ENCODE measurements at places on chromosomes 7 and 10. TPM values are rescaled to one million over a fixed set of nuclear protein-coding genes. Genes with fewer than 3 reads are reported as not detected.
A peak's percentile ranks its signal among the peaks of the same experiment; 100 is the strongest.

Gene HMX2
- total RNA-seq: not detected

- DNase-seq: no peak
These were observed 3.4 kb downstream of the KCNH2 start for GRCh38 chr7:150974468-150975391.

Gene PLCE1
- 0.22 TPM for total RNA-seq

Gene NPC1L1
- total RNA-seq: not detected

GRCh38 chr7:38086857-38087256 is 91.2 kb upstream of the STARD3NL start:
- DNase-seq: no peak

DNA sequence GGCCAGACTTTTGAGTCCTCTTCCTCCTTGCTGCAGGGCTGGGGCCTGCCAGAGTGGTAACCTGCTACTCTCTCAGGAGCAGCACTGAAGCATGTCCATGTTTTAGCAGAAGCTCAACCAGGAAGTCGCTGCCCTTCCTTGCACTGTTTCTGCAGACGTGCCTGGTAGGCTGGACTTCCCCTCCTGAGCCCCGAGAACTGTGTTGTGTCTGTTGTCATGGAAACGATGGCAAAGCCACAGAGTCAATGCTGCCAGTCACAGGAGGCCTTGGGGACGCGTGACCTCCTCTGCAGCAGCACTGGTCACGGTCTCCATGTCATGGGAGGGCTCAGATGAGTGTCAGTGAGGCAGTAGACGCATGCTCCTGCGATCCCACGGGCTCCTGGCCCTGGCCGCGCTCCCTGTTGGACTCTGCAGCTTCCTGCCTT is 145.5 kb downstream of the FANK1 start:
- peak; percentile 14 for DNase-seq

Gene CNTNAP2
- total RNA-seq: not detected

- no peak for DNase-seq
These were observed 55.5 kb upstream of the CCNJ start for GRCh38 chr10:95987685-95988426.

DNA sequence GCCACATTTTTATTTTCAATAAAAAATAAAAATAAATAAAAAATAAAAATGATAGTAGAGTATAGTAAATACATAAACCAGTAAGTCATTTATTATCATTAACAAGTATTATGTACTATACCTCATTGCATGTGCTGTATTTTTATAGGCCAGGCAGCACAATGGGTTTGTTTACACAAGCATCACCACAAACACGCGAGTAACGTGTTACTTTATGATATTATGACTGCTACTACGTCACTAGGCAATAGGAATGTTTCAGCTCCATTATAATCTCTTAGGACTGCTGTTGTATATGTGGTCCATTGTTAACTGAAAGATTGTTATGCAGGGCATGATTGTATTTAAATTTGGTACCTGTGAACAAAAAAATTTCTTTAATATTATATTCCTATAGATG is 20.8 kb upstream of the SDHAF3 start:
- DNase-seq: no peak

DNA sequence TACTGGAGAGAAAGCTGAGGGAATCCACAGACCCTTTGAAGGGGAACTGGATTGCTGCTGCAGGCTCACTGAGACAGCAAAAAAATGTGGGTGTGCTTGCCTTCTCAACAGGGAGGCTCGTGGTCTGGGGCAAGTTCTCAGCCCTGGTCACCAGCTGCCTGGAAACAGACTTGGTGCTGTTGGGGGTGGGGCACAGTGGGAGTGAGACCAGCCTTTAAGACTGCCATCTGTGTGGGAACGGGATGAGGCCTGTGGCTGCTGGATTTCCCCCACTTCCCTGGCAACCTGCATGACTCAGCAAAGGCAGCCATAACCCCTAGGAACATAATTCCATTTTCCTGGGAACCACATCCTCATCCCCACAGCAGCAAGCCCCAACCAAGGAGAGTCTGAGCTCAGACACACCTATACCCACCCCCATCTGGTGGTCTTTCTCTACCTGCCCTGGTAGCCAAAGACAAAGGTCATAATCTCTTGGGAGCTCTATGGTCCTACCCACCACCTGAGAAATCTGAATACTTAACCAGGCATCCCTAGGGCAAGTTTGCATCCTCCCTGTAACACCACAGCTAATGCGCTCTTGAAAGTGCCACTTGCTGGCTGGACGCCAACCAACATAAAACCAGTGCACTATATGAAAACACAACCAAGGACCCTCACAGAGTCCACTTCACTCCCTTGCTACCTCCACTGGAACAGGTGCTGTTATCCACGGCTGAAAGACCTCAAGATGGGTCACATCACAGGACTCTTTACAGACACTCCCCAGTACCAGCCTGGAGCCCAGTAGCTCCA is 45.0 kb upstream of the TFEC start:
- DNase-seq: peak; percentile 76

DNA sequence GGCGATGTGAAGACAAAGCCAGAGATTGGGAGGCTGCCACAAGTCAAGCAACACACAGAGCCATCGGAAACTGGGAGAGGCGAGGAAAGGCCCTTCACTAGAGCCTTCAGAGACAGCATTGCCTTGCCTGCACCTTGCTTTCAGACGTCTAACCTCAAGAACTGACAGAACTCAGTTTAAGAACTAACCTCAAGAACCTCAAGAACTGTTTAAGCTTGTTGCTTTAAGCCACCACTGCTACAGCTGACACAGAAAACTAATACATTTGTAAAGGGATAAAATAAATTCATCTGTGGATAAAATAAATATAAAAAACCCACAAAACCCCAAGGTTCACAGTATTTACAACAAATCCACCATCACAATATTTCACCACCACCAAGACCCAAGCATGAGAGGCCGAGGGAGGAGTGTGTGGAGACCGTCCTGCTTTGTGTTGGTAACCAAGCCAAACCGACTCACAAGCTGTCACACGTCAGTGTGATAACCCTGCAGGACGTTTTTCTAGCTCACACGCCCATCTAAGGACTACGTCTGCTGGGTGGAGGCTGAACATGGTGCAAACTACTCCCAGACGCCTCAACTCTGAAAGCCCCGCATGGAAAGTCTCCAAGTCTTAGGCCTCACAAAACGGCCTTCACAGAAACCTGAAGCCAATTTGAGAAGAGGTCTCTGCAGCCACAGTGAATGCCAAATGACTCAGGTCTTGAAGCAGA is 116.8 kb downstream of the ABLIM1 start:
- DNase-seq: no peak

- no peak for DNase-seq
These were observed 43.7 kb downstream of the ITGB8 start for GRCh38 chr7:20374399-20374798.

Gene GIMAP4
- total RNA-seq: not detected

DNA sequence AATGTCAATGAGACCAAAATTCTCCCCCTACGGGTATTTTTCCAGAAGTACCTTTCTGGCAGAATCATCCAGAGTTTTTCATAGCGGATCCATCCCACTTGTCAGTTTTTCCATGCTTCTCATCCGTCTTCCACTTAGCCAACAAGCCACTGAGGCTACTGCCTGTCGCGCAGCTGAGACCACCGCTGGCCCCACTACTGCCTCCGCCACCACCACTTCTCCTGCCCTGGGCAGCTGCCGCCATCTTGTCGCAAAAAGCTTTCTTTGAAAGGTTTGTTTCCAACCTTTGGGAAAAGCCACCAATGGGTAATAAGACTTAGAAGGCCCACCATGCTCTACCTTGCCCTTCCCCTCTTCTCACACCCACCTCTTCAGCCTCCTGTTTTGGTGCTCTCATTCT is 42.1 kb downstream of the ERLIN1 start:
- DNase-seq: no peak

- no peak for DNase-seq
These were observed 654 bp downstream of the ALKBH4 start for GRCh38 chr7:102463841-102464576.

GRCh38 chr10:87508837-87509236 is 4.1 kb downstream of the MINPP1 start:
- DNase-seq: no peak

Gene ZNF107
- total RNA-seq: 7.1 TPM

GRCh38 chr10:128257428-128257827 is 131.2 kb upstream of the MKI67 start:
- DNase-seq: no peak

DNA sequence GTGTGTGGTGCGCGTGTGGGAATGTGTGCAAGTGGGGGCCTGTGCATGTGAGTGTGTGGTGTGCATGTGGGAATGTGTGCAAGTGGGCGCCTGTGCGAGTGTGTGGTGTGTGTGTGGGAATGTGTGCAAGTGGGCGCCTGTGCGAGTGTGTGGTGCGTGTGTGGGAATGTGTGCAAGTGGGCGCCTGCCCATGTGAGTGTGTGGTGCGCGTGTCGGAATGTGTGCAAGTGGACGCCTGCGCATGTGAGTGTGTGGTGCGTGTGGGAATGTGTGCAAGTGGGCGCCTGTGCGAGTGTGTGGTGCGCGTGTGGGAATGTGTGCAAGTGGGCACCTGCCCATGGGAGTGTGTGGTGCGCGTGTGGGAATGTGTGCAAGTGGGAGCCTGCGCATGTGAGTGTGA is 232.2 kb downstream of the FANK1 start:
- no peak for DNase-seq

DNA sequence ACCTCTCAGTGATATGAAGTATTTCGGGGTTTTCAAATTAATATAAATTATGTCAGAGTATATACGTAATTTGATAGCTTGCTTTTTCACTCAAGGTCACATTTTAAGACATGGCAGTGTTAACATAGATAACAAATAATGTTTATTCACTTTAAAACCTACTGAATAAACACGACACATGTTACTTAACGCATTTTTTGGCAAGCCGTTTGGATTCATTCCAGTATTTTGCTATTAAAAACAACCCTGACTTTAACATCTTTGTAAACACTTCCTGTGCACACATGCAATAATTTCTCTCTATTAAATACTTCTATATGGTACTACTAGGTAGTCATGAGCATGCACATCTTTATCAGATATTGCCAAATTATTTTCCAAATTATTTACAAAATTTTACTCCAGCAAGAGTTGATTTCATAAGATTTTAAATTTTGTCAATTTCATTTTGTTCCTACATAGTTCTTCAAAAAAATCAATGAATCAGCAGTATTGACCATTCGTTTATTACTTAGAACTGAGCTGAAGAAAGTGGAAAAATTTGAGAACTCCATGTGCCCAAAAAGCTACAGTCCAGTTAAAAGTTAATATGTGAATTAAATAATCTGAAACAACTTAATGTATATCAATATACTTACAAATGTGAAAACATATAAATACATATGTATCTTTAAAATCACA is 26.8 kb upstream of the THSD7A start:
- no peak for DNase-seq

GRCh38 chr7:98399462-98399861 is 1.4 kb downstream of the BAIAP2L1 start:
- no peak for DNase-seq

Gene OR2A14
- total RNA-seq: not detected

- DNase-seq: peak; percentile 12
These were observed 265.6 kb upstream of the FOXK1 start for GRCh38 chr7:4416396-4417056.

Data from A172 (cell line).